Stimulated activated CD4-positive, alpha-beta T cell treated with anti-CD3 and anti-CD28 coated beads, Interleukin-1b, Interleukin-23, amount 100 ng/mL, for 24 hours (primary cell): ENCODE measurements at places on chromosomes 3 and 15.

GRCh38 chr15:46127361-46127874, 492.6 kb downstream of the SQOR start:
- no peak for DNase-seq

DNA sequence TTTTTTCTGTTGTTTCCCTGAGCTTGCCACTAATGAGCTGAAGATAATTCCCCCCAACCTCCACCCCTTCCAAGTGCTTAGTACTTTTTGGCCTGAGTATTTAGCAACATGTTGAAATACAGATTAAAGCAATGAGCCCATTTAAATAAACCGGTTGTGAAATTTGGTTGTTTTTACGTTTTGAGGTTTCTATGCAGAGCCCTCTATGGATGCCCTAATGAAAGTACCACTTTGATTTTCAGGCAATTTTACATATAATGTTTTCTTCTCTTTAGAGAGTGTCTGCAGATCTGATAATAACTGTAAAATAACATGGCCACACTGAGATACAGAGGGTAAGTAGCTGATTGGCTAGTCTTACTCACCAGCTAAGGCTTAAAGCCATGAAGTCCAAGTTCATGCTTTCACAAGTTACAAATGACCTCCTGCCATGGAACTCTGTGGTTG, 139.4 kb upstream of the SLC7A14 start:
- no peak for DNase-seq

GRCh38 chr3:154040283-154040682, 80.9 kb upstream of the ARHGEF26 start:
- DNase-seq = no peak

DNA sequence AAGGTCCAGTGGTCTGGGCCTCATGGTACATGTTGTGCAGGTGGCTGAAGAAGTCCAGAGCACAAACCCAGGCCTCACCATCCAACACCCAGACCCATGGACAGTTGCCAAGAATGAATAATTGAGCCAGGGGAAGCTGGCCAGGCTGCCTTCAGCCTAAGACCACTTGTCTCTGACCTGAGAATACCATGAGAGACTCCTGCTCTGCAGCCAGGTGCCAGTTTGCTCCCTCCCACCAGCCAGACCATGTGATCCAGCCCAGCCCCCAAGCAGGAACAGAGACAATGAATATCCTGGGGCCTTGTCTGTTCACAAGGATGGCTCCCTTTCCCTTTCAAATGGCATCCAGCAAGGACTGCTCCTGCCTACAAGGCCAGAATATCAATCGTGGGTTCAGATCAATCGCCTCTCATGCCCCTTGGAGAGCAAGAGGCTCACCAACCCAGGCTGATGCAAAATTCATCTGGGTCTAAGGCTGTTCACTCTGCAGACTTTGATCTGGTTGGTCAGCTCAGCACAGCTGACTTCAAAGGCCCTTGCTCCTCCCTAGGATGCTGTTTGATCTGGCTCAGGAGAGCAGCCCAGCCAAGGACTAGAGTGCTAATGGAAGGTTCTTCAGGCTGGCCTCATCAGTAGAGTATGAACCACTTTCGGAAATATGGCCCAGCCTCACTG, 13.4 kb downstream of the TRAIP start:
- DNase-seq = no peak

DNA sequence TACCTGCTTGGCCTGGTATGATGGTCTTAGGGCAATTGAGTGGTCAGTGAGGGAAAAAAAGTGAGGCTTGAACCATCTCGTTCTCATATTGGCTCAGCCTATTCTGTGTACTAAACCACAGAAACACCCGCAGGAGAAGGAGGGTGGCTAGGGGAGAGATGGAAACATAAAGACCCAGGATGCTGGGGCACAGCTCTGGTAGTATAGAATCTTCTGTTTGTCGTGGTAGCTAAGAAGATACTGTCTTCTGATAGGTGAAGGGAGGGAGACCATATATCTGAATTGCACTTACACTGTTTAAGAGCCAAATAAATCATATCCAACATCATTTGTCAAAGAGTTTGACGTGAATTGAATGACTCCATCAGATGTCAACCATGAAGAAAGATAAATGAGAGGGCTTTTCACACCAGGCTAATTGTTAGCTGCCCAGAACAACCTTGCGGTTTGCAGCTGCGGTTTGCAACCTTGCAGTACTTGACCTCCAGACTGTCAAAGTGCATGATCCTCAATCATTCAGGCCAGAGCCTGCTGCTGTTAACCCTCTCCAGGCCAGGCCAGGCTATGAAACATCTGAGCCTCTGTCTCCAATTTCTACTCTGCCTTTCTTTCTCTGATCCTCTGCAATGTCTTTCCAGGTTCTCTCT, 40.9 kb upstream of the PIK3R4 start:
- no peak for DNase-seq

- no peak for DNase-seq
Measured at GRCh38 chr3:50333744-50334328, 5.8 kb upstream of the TUSC2 start.

GRCh38 chr15:68311464-68311835, 33.9 kb downstream of the FEM1B start:
- DNase-seq = no peak

DNA sequence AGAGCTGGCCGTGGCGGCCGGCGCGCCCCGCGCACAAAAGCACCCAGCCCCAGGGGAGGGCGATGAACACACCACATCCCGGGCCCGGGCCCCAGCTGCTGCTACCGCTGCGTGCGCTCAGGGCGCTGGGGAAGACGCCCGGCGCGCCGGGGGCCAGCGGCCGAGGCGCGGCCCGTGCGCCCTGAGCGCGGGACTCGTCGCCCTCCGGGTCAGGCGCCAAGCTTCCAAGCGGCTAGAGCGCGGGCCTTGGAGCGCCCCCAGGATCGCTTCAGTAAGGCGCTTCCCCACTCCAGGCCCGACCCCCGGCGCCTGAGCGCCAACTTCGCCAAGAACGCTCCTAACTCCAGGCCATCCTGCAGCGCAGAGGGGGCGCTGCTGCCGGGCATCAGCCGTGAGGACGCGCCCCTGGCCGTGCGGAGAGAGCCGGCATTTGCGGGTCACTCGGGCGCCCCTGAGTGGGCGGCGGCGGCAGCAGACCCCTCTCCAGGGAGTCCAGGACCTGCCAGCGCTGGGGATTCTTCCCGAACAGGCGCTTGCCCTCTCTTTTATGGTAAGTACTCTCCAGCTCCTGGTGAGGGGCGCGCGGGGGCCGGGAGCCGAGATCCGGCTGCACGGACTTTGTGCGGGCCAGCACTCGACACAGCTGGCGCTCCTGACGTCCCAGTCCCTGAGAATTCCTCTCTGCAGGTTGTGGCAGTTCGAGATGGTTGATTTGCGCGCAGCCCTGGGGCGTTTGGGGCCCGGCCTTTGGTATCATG, 475 bp downstream of the SPSB4 start:
- no peak for DNase-seq

DNA sequence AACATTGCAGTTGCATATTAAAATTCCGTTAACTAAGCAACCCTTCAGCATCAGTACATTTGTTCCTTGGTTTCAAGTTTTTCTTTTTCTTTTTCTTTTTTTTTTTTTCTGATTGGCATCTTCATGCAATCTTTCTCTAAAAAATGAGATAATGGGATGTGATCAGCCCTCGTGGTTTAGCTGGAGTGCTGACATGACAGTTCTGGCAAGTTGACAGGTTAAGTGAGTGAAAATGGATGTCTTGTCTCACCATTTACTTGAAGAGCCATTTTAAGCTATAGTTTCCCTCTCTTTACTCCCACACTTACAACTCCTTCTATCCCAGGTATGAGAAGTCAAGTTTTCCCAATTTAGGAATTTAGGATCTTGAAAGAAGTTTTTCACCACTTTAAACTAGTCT, 495.2 kb downstream of the ROBO2 start:
- no peak for DNase-seq

DNA sequence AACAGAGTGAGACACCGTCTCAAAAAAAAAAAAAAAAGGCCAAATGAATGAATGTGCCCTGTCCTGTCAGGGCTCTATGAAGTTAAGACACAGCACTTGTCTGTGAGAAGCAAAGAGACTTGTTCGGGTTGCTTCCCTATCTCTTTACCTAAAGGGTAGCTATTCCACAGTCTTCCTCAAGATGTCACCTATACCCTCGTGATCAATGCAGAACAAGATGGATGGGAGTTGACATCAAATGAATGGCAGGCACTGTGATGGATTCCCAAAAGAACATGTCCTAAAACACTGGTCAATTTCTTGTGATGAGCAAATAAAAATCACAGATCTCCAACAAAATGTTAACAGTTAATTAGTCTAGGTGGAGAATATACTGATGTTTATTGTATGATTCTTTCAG, 9.5 kb downstream of the TADA3 start:
- DNase-seq = no peak

DNA sequence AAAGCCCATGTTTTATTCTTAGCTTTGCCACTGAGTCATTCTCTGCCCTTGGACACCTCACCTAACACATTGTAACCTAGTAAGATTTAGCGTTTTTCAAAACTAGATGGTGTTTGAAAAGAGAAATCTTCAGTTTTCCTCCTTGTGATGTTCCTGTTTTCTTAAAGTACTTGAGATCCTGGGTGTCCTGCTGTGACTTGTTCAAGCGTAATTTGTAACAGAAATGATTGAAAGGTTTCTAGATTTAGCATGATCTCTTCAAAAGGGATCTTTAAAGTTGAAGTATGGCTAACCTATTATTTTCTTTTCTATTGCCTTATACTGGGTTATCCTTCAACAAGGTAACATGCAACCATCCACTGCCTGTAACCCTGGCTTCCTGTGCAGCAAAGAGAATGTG, 32.6 kb upstream of the SPATA16 start:
- DNase-seq = no peak

GRCh38 chr3:153171918-153172317, 9.9 kb downstream of the RAP2B start:
- DNase-seq = no peak

GRCh38 chr3:67739851-67740250, 85.4 kb upstream of the SUCLG2 start:
- DNase-seq = no peak

DNA sequence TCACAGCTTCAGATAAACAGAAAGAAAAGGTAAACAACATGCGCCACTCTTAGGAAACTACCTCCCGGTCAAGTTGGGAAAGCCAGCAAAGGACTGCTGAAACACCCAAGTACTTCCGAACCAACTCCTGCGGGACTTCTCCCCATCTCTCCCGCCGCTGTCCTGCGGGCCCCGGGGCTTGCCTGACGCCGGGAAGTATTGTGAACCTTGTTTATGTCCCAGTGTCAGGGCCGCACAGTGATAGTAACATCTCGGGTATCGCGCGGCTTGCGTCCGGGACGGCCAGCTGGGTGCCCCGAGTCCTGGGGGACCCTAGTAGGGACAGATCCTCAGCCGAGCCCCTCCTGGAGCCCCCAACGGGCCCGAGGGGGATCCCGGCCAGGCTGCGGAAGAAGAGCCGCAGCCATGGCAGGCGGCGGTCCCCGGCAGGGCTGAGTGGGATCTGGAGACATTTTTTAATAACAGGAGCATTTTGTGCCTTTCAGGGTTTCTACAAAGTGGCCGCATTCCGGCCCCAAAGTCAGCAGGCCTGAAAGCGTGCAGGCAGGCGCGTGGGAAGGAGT, 756 bp downstream of the CLPX start:
- no peak for DNase-seq

- no peak for DNase-seq
Measured at GRCh38 chr3:106881186-106881585, 496.1 kb upstream of the CCDC54 start.

DNA sequence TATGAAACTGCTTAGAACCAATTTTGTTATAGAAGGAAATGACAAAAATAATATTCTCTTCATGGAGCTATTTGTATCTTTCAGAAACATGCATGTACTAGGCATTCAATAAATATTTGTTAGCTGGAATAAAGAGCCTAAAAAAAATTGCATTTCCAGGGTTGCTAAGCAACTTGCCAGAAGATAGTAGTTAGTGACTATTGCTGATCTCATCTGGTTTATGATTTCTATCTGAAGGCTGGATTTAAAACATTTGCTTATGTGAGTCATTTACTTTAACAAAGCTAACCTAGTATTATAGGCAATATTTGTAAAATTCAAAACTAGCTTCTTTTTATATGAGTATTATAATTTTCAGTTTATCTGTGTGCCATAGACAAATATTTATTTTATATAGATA, 78.3 kb downstream of the NAALADL2 start:
- DNase-seq = no peak

DNA sequence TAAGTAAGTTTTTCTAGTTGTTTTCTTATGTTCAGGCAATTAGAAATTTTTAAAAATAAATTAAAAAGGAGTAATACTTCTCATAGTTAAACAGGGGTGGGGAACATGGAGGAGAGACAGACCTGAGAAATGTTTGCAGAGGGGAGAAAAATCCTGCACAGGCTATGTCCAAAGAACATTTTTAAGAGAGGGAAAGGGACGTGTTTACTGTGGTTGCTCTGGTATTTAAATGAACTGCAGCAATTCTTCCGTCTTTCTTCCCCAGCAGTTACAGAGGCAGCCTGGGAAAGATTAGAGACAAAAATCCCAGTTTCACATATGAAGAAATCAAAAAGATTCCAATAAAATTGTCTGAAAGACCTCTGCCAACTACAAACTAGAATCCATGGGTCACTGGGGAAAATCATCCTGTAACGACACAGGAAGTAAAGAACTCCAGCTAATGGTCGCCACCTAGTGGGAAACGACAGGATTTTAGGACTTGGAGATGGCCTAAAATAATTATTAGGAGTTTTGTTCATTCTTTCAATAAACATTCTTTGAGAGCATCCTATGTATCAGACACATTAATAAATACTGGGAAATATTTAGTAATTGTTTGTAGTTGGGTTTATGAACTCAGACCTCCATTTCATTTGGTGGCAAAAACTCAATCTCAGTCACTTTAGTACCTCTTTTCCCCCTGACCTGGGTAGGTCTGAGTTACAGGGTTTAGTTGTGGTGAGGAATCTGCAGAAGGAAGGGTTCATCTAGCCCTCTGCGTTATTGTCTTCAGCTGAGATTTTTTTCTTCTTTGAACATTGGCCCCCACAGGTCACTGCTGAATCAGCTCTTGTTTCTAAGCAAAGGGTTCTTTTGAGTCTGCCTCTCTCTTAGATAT, 69.9 kb upstream of the GOLIM4 start:
- DNase-seq = no peak

DNA sequence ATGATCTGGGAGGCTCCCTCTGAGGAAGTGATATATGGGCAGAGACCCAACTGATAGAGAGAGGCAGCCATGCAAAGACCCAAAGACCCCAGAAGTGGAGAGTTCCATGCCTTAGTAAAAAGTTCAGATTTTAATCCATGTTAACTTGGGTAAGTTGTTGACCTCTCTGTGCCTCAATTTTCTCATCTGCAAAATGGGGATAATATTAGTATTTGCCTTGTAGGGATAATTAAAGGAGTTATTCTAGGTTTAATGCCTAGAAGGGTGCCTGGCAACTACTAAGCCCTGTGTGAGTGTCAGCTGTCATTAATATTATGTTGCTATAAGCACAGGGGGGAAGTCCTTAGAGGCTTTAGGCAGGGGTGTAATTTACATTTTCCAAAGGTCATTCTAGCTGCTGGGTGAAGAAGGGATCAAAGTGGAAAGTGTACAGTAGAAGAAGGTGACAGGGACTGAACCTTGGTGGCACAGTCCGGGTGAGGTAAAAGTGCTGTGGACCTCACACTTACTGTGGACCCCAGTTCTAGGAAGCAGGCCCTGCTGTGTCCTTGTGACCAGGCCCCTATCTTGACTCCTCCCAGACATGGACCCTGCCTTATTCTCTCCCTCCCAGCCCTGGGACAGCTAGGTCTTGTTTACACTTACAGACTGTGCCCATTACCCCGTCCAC, 3.0 kb upstream of the RAD18 start:
- DNase-seq = no peak
